ENCODE measurements at places on chromosomes 7 and 10.

- no peak for DNase-seq
Measured at GRCh38 chr7:135768064-135768463, 19.5 kb upstream of the FAM180A start.

DNA sequence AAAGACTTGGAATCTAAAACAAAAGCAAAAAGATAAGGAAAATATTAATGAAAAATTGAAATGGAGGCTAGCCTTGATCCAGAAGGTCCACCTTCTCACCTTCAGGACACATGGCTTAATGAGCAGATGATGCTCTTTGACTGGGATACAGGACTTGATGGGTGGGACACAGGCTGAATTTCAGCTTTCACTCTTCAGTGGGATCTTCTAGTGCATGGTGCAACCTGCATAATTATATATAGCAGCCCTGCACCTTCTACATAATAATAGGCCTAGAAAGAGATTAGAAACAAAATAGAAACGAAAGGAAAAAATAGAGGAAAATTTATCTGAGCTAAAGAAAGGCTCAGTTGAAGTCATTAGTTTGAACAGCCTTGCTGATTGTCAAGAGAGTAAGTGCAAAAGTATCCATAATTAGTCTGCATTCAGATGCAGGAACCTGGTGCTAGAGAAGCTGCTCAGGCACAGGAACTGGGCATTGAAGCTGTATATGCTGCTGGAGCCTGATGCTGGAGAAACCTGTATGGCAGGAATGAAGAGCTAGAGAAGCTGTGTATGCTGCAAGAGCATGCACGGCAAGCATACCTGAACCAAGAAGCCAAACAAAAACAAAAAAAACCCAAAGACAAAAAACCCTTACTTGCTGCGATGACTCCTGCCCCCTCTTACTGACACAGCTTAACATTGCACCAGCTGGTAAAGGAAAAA is 19.4 kb downstream of the MKLN1 start:
- no peak for DNase-seq

GRCh38 chr7:66169616-66170015 is 35.5 kb upstream of the TPST1 start:
- no peak for DNase-seq

DNA sequence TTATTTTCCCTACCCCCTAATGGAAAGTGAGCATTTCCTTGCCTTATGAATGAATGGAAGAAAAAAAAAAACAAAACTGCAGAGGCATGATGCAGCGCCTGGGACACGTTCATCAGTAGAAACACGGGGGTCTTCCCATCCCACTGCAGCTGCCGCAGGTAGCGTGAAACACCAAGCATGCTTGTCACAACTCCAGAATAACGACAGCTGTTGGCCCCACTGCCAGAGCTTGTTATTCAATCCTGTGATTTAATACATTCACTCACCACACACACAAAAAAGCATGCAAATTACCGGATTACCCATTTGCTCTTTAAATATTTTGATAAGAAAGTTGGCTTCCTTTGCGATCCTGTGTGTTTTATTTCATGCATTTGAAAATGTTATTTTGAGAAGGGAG is 48.4 kb upstream of the GNA12 start:
- no peak for DNase-seq

GRCh38 chr10:6383096-6383812 is 180.5 kb downstream of the PFKFB3 start:
- no peak for DNase-seq

DNA sequence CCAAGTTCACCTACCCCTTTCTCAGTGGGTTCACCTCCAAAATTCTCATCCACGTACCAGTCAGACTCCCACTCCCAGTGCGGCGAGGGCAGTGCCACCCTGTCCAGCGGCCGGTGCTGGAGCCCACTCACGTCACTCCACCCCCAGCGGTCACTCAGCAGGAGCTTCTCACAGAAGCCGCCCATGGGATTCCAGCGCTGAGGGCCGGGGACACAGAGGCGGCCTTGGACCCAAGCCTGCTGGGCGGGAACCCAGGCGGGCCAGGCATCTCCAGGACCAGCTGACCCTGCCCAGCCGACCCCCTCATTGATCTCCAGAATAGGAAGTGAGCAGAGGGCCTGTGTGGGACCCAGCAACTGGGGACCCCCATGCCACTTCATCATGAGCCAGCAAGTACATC is 7.2 kb downstream of the TECPR1 start:
- DNase-seq = no peak

DNA sequence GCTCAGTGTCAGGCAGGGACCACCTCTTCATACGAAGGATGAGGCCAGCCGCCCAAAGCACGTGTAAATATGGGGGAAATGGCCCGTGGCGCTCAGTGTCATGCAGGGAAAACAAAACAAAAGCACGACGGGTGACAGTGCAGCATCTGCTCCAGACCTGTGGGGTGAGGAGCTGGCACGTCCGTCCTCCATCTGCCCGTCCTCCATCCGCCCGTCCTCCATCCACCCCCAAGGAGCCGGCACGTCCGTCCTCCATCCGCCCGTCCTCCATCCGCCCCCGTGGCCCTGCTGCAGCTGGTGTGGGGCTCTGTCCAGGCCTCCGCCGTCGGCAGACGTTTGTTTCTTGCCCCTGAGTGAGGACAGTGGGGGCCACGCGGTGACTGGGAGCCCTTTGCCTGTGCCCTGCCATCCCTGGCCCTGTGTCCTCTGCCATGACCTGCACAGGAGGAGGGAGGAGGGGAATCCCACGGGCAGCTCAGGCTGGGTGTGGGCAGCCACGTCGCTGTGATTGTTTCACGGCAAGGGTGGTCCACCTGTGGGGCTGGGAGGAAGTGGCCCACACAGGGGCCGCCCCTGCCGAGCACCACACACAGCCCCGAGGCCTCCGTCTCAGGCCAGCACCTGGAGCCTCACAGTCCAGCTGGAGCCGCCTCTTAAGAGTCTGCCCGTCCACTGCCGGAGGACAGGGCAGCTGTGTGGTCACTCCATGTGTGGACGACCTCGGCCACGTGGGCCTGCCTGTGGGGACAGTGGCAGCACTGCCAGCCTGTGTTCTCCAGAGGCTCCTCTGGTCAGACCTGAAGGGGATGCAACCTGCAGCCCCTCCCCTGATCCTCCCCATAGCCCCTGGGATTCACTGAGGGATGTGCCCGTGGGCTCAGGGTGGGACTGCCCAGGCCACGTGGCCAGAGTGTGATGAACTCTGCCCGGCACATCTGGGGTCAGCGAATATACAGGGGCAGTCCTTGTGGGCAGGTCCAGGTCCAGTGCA is 38.2 kb upstream of the DPYSL4 start:
- DNase-seq = no peak

DNA sequence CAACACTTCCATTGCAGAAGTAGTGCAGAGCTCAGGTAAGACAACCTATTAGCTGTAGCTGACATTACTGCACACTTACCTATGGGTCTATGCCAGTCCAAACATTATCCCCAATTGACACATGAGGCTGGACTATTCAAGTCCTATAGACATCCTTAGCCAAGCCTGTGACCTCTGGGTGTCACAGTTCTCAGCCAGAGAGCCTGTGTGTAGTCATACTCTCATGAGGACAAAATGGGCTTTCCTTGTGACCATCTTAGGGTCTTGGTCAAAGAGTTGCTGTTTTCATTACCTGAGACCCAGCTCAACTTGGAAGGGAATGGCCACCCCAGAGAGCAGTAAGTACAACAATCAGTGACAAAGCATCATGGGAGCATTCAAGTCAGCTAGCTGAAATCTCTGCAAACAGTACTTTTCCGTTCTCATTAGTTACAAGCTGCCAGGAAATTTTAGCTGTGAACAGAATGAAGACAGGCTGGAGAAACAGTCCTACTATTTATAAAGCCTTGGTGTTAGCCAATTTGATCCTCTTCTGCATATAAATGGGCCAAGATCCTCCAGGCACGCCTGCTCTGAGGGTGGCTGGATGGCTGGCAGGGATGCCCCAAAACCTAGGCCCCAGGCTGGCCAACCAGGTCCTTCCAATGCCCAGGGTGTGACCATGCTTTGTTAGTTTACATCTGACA is 44.3 kb downstream of the NUDCD3 start:
- DNase-seq = no peak

DNA sequence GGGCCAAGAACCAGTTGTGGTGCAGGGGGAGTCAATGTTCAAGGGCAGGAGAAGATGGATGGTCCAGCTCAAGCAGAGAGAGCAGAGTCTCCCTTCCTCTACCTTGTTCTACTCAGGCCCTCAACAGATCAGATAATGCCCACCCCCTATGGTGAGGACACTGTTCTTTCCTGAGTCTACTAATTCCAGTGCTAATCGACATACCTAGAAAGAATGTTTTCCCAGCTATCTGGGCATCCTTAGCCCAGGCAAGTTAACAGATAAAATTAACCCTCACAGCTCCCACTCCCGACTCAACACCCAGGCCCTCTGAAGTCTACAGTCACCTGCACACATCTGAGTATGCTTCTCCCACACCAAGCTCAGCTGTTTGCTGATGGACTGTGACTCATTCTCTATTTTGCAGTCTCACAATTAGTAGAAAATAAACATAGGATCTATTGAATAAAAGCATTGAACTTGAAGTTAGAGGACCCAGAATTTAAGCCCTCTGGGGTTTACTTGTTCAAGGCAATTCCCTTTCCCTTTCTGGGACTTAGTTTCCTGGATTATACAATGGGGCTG is 17.1 kb downstream of the COL13A1 start:
- DNase-seq = no peak

DNA sequence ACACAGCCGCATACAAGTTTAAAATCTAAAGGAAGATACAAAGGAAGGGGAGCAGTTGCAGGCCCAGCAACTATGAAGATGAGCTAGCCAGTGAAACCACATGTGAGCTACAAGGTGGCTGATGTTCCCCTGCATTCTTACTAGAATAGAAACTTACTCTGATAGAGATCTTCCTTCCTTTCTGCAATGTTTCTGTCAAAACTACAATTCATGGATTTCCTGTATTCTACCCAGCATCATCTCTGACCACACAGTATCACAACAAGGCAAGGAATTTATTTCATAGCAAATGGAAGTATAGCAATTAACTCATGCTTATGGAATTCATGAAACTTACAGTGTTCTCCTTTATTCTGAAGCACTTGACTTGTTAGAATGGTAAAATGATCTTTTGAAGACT is 68.7 kb upstream of the AASS start:
- no peak for DNase-seq

- DNase-seq = no peak
Measured at GRCh38 chr7:120742372-120742771, 115.6 kb downstream of the TSPAN12 start.

GRCh38 chr7:27941522-27941921 is 201.6 kb downstream of the TAX1BP1 start:
- DNase-seq = no peak

GRCh38 chr7:153399554-153399940 is 640.0 kb downstream of the ACTR3B start:
- DNase-seq = no peak

- no peak for DNase-seq
Measured at GRCh38 chr10:123870260-123870659, 21.3 kb downstream of the CPXM2 start.

- no peak for DNase-seq
Measured at GRCh38 chr10:45646384-45647050, 26.1 kb downstream of the ZFAND4 start.

DNA sequence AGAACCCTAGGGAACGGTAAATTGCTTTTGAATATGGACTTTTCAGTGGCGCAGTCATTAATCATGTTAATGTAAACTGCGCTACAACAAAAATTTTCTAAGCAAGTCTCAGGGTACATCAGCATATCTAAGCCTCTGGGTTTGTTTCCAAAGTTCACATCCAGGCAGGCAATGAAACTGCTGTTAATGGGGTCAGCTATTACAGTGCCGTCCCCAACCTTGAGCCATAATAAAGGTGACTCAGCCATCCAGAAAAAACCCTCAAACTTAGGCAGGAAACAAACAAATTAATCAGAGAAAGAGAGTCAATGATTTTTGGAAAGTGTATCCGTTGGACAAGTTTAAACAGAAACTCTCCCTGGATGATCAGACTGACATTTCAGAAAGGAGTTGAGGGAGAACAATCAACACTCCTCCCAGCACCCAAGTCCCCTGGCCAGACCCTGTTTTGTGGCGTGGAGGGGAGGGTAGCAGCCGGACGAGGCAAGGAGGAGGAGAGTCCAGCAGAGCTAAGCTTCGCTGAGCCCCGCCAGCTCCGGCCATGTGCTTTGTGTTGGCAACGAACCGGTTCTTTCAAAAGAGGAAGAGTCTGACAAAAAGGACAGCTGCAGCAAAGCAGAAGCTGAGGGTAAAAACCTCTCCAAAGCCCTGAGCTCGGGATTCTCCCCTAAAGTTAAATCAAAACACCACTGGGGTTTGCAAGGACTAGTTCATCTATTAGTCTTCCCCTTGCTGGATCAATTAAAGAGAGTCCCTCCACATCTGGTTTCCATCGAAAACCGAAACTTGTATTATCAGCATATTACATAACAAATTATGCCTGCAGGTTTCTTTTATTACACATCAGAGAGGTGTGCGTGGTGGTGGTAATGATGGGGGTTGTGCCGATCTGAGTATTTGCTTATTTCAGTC is 3.6 kb downstream of the FAM53B start:
- no peak for DNase-seq

DNA sequence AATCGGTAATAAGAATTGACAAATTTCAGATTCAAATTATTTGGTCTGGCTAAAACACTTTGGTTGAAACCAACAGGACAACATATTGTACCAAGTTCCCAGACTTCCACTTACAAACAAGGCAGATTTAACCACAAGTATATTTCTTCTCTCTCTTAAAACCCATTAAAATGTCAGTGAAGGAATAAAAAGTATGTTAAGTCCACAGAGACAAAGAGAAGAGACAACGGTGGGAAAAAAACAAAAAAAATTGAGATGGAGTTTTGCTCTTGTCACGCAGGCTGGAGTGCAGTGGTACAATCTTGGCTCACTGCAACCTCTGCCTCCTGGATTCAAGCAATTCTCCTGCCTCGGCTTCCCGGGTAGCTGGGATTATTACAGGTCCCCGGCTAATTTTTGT is 16.3 kb downstream of the TM9SF3 start:
- no peak for DNase-seq

DNA sequence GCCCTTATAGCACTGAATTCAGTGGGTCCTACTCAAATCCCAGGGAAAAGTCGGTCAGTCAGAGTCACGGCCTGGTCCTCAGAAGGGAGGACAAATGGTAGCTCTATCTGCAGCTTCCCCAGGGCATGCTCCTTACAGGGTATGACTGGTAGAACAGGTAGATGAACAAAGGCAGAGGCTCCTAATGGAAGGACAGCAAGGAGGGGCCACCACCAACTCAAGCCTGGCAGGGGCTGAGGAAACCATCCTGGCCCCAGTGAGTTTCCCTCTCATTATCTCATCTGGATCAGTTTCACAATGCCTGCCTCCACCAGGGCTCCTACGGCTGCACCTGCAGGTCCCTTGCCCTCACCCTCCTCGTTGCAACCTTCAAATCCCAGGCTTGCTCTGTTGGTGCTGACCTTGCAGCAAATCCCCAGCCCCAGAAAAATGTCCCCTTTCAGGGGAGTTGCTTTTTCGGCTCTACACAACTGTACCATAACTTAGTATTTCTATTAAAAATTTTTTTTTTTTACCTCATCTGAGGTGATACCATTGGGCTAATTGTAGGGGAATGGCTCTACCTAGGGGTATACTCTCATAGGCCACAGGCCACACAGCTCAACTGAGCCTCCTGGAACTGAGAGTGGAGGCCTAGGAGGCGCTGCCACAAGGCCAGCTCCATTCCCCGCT is 2.4 kb upstream of the MYO1G start:
- no peak for DNase-seq
